Stimulated activated CD4-positive, alpha-beta T cell treated with anti-CD3 and anti-CD28 coated beads, TNF-alpha, amount 100 ng/mL, for 1 hour (primary cell): ENCODE measurements at places on chromosomes 4 and X.

- DNase-seq: no peak
Observed at GRCh38 chr4:86031927-86032326, 327.9 kb downstream of the MAPK10 start.

GRCh38 chr4:142121448-142122350, 485.3 kb downstream of the IL15 start:
- no peak for DNase-seq

GRCh38 chr4:62003695-62004094, 803.6 kb downstream of the ADGRL3 start:
- no peak for DNase-seq

DNA sequence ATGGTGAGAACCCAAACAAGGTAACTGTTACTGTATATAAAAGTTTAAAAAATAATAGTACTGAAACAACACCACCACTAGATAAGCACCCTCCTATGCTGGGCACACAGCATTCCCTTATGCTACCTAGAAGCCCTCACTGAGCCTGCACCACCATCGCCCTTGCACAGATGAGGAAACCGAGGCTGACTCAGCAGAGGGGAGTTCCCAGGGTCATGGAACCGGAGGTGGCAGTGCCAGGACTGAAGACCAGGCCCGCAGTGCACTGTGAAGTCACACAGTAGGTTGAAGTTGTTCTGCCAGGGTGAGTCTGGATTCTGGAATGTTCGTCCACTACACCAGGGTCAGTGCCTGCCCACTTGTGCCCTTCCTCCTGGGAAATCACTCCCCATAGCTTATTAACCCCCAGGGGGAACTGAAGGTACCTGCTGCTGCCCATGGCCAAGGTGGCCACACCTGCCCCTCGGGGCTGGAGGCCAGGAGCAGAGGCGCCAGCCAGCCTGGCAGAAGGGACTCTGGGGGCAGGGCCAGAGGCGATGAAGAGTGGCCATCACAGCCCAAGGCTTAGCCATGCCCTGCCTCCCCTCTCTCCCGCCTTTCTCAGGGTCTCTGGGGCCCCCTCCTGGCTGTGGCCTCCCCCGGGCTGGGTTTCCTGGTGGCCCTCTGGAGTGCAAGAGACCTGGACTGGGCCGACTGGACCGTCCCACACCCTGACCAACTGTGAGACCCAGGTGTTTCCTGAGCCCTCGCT, 15.1 kb upstream of the ABLIM2 start:
- no peak for DNase-seq

DNA sequence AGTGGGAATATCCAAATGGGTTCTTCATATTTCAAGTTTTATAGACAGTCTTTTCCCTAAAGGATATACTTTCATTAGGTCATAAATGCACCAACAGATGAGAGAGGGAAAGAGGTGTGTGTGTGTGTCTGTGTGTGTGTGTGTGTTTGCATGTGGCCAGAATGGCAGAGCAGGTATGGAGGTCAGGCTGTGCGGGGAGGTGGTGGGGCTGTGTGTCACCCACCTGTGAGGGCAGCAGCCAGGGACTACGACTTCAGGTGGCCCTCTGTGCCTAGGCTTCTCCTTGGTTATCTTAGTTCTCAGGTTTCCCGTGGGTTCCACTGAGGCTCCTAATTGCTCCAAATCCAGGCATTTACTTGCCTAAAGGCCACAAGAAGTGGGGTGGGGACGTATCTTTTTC, 14.6 kb downstream of the HAND2 start:
- DNase-seq: no peak

DNA sequence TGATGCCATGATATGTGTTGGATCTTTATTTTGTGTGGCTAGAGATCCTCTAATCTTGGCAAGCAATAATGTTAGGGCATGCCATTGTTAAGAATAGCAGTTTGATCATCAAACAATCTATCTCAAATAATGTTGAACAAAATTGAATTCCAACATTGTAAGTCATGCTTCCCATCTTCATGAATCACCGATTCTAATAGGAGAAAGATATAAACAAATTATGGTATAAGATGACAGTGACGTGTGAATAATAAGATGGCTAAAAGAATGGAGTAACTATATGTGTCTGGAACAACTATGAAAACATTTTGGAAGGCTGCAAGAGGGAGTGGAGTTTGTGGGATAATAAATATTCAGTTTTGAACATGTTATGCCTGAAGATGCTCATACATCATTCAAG, 208.4 kb downstream of the DTHD1 start:
- DNase-seq: no peak

DNA sequence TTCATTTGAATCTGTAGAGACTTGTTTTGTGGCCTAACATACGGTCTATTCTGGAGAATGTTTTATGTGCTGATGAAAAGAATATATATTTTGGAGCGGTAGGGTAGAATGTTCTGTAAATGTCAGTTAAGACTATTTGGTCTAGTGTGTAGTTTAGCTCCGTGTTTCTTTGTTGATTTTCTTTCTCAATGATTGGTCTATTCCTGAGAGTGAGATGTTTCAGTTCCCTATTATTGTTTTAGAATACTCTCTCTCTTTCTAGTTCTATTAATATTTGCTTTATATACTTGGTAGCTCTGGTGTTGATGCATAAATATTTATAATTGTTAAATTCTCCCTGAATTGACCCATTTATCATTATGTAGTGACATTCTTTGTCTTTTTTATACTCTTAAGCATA, 236.5 kb downstream of the GLUD2 start:
- no peak for DNase-seq

DNA sequence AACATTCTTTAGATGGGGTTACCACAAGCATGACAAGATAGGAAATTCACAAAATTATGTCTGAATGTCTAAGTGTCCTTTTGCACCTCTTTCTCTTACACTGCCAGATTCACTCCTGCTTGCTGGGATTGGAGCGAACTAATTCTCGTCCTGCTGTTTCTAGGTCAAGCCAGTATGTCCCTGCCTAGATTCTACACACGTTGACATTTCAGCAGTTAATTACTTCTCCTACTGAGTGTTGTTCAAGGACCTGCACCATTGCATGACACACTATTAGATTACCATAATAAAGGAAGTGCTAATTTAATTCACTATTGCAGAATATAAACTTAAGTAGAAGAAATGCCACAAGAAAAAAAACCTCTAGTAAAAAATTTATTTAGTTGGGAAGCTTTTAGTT, 1911.7 kb downstream of the PCDH7 start:
- no peak for DNase-seq
